ENCODE measurements at places on chromosomes 4 and X.

- DNase-seq: no peak
Measured at GRCh38 chr4:174401471-174402130, 117.9 kb downstream of the CEP44 start.

DNA sequence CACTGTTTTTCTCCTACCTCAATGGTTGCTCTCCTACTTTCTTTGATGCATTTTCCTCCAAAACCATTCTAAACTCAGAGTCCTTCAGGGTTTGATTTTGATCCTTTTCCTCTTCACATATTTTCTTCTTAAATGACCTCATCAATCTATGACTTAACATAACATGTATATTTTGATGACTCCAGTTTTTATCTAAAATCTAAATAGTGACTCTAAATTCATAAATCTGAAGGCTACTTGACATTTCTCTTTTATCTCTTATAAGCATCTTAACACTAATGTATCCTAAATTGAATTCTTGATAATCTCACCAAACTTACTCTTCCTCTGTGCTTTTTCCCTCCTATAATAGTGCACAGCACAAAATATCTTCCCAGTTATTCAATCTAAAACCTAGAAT, 4.7 kb upstream of the ARHGEF38 start:
- DNase-seq: no peak

GRCh38 chrX:2503591-2504500, 3.1 kb upstream of the DHRSX start:
- no peak for DNase-seq

DNA sequence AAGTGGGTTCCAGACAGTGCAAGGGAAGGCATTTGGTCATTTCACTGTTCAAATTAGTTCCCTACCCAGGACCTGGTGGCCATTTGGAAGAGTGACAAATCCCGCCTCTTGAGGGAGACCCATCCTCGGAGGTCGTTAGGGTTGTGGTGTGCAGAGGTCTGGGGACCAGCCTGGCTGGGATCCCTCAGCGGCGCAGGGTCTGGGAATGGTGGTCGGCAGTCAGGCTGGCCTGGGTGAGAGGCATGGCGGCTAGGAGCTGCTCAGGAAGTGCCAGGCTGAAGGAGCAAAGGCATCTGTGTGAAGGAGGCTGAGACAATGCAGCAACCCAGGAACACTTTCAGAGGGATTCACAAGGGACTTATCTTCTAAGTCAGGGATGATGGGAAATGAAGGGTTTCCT, 6.7 kb downstream of the NLGN3 start:
- no peak for DNase-seq

- no peak for DNase-seq
Measured at GRCh38 chr4:56186808-56187523, 200.3 kb downstream of the AASDH start.

- DNase-seq: no peak
Measured at GRCh38 chr4:77007358-77008230, 58.0 kb downstream of the SEPTIN11 start.

- DNase-seq: no peak
Measured at GRCh38 chr4:110119880-110120279, 78.5 kb downstream of the ELOVL6 start.

DNA sequence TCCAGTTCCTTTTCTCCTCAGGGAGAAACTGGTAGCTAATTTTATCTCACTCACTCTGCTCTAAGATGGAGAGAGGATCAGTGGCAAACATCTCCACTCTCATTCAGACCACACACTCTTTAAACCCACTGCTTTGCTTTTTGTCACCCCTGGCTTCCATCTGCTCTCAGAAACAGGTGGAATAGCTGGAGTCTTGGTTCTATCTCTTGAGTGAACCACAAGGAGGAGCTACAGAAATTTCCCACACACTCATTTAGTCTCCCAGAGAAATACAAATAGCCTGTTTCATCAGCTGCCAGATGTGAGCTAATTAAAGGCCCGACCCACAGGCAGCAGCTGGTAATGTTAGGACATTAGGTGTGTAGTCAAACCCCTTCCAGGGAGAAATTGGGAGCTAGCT, 96.6 kb downstream of the STPG2 start:
- no peak for DNase-seq

DNA sequence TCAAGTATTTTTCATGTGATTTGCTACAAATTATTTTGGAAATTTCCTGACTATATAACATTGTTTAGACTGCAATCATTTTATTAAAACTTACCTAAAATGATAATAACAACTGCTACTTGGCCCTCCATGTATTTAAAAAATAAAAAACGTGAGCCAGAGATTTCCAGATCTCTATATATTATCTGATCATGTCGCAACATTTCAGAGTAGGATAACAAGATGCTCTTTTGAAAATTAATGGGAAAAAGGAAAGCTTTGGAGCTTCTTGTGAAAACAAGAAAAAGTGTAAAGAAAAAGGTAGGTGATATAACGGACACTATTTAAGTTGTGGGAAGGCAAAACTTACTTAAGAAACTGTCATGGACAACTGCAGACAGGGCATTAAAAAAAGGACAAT, 14.9 kb upstream of the MAB21L2 start:
- DNase-seq: no peak

DNA sequence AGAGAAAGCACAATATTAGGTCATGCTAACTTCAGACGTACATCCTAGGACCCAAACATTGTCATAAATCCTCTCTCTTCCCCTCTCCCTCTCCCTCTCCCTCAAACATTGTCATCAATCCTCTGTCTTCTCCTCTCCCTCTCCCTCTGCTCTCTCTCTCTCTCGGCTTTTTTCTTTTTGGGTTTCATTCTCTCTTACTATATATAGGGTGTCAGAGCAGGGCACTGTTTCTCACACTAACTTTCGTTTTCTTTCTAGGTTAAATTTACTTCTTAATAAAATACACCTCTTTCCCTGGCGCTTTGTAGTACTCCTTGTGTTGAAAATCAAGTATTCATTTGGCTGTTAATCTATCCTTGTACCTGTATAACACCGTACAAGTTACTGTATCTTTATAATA, 37.0 kb upstream of the HERC5 start:
- DNase-seq: no peak

- DNase-seq: no peak
Measured at GRCh38 chrX:13088156-13088487, 43.7 kb upstream of the FAM9C start.

DNA sequence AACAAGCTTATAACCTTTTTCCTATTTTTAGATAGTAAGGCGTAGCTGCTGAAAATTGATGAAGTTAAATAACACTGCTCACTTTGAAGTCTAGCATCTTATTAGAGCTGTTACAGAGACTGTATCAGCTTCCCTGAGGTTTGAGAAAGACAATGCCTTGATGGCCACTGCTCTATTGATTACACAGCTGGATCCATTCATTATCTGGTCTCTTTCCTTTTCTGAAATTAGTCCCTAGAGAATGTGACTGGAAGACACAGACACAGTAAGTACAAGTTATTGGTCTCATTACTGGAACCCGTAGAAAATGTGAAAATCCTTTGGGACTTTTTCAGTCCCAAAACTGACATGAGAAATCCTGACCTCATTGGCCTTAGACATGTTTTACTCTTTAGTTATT, 188.3 kb downstream of the NAF1 start:
- DNase-seq: no peak

- no peak for DNase-seq
Measured at GRCh38 chr4:1208266-1208961, 36.0 kb upstream of the SPON2 start.

GRCh38 chr4:76596713-76597112, 161.7 kb downstream of the SHROOM3 start:
- DNase-seq: no peak

GRCh38 chr4:38943343-38943742, 75.7 kb downstream of the FAM114A1 start:
- no peak for DNase-seq

DNA sequence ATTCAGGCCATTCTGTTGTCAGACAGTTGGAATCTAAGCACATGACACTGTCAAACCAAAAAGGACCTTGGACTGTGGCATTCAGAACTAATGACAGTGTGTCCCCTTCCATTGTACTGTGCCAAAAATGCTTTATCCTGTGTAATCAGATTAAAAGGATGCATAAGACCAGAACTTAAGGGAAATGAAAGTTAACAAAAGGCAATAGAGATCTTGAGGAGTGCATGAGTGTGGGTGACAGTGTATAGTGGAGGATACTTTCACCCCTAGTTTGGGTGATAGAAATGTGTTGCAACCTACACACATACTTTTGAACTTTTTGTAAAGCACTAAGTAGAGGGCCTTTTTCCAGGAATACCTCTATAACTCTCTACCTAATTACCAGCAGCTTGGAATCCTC, 4.5 kb downstream of the CYSLTR1 start:
- no peak for DNase-seq

Measured in amygdala (tissue), 56 donors.